ENCODE measurements at places on chromosomes 12 and 14. TPM values are rescaled to one million over a fixed set of nuclear protein-coding genes. Genes with fewer than 3 reads are reported as not detected.

- no peak for DNase-seq
Measured at GRCh38 chr12:89138048-89138852, 214.1 kb downstream of the DUSP6 start.

GRCh38 chr14:61074852-61075251 lies 93.8 kb downstream of the SLC38A6 start:
- DNase-seq = no peak

DNA sequence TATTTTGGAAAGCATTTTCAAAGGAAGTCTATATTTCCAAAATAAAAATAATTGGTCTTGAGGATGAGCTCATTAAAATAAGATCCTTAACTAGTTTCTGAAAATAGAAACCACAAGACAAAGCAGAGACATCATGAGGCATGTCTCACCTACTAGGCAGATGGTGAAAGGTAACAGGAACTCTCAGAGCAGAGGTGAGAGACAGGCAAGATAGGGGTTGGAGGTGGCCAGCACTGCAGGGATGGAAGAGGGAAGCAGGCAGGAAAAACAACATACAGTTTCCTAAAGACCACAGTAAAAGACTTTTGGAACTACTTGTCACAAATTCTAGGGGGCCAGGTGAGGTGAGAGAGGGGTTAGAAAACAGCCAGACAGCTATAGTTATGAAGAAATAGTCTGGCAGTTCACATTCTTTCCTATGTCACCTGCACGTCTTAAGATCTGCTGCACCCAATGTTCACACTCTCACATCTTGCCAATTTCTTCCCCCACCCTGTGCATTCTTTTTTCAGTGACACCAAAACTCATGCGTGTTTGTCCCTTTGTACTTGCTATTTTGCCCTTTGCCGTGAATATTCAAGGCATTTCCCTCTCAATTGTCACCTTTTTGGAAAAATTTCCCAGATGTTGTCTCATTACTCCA lies 341.7 kb upstream of the KITLG start:
- no peak for DNase-seq

- DNase-seq = no peak
Measured at GRCh38 chr14:103559766-103560165, 2.7 kb downstream of the BAG5 start.

GRCh38 chr12:56229082-56229481 lies 769 bp upstream of the SLC39A5 start:
- no peak for DNase-seq

GRCh38 chr14:68981539-68981976 lies 2.5 kb upstream of the ACTN1 start:
- DNase-seq = no peak

DNA sequence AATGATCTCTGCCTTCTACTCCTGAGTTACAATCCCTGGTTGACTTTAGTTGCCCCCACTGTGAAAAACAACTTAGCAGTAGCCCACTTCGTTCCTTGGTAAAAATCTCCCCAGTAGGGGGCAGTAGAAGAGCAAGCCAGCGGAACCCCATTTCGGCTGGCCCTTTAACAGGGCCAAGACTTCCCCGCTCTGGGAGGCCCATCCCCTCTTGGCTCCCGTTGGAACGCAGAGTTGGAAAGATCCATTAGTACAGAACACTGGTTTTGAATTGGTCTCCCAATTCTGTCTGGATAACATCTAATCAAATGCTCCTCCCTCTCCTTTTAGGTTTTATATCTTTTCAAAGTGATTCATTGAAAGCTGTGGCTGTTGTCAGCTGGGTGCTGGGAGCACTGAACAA lies 1133.3 kb downstream of the BCL11B start:
- no peak for DNase-seq

GRCh38 chr12:3154006-3154405 lies 76.8 kb downstream of the TSPAN9 start:
- no peak for DNase-seq

- DNase-seq = no peak
Measured at GRCh38 chr12:47561746-47562145, 144.1 kb downstream of the RPAP3 start.

DNA sequence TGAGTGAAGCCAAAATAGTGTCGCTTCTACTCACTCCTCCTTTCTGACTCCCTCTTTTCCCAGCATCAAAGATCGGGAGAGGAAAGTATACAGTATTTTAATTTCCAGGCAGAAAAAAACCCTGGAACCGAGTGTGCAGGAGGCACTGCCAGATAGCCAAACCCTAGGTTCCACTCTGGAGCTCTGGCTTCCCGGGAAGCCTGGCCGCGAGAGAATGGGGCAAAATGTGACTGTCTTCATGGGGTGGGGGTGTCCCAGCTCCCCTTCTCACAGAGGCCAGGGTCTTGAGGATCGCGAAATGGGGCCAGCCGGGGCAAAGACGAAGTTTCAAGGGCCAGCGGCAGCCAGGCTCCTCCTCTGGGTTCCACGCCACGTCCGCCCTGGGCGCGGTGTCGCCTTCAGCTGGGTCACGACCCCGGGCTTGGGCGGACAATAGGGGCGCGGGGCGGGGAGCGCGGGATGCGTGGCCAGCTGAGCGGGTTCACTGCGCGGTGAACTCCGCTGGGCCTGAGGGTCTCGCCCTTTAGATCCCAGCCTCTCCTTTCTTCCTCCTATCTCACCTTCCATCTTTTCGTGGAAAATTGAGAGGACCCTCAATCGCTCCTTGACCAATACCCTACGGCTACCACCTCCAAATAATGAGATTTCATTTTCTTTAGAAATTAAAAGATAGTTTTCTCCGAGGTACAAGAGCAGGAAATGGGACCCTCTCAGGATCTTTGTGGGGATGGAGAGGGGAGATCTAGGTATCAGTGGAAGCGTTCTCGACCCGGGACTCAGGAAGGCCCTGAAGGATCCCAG lies 6.7 kb downstream of the HOXC4 start:
- no peak for DNase-seq

DNA sequence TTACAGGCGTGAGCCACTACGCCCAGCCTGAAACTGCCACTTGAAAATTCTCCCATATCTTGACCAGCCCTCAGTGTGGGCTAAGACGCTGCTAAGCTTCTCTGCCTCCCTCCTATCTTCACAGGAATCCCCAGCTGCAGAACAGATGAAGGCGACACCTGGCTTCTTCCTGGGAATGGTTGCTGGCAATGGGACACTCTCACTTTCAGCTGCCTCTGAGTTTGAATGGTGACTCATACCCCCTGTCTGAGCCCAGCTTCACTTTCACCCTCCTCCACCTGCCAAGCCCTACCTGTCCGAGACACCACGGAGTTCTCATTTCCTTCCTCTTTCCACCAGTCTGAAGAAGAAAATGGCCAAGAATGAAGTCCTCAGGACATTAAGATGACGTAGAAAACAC lies 18.3 kb upstream of the VASH1 start:
- DNase-seq = no peak

DNA sequence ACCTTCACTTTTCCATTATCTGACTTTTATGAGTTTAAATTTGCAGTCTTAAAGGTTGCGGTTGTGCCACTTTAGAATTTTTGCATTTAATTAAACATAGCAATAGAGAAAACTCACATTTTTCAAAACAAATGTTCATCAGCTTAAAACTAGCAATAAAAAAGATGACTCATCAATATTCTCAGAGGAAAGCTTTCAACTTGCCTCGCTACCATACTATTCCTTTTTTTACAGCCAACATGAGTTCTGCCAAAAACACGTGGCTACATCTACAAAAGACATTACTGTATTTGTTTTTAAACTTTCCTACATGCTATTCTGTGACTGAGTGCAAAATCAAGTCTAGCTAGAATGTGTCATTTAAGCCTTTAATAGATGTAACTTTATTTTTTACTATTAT lies 497.1 kb downstream of the RPS29 start:
- DNase-seq = no peak

GRCh38 chr12:88628856-88629509 lies 48.7 kb upstream of the KITLG start:
- DNase-seq = no peak

DNA sequence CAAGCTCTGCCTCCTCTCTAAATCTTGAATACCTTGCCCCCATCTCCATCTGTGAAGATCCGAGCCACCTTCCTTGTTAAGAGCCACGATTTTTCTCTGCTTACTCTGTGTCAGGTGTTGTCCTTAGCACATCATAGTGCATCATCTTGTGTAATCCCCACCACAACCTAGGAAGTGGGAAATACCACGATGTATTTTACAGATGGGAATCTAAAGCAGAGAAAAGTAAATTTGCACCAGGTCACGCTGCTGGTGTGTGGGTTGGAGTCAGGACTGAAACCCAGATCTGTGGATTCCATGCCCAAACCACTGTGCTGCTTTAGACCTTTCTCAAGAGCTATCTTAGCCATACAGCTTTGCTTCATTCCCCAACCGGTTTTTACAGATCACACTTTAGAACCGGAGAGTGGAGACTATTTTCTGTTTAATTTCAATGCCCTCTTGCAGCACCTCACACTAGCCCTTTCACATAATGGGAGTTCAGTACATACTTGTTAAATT lies 94.6 kb downstream of the PPM1A start:
- DNase-seq = no peak

GRCh38 chr12:91951571-91951970 lies 194.1 kb downstream of the BTG1 start:
- no peak for DNase-seq

DNA sequence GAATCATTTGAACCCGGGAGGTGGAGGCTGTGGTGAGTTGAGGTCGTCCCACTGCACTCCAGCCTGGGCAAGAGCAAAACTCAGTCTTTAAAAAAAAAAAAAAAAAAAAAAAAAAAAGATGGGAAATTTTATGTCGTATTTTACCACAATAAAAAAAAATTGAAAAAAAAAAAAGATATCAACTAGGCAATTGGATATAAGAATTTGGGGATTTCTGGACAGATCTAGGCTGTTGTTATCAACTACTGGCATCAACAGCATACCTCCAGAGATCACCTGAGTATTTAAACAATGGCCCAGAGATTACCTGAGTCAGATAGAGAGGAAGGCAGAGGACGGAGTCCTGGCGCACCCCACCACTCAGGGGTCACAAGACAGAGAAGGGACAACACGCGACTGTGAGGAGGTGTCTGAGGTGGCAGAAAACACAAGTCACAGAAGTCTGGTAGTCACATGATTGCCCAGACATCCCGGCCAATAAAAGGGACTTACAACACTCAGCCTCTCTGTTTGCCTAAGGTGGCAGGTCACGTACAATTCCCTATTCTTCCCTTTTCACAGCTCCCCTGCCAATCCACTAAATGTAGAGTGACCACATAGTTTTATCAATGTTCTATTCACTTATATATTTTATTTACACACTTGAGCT lies 1.8 kb downstream of the SPRING1 start:
- no peak for DNase-seq

DNA sequence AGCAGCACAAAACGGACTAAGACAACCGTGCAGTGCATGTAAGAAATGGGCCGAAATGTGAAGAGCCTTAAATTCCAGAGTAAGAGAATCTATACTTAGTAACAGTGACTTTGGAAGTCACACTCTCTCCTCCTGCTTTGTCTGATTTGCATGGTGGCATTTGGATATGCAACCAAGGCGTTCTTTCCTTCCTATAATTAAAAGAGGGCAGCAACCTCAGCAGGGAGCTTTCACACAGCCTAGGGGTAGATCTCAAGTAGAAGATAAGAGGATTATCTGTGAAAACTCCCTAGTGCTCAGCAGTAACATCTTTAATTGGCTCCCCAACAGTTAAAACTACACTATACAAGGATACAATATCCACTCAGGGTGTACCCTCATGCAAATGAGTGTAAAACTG lies 16.5 kb downstream of the GMFB start:
- DNase-seq = no peak

DNA sequence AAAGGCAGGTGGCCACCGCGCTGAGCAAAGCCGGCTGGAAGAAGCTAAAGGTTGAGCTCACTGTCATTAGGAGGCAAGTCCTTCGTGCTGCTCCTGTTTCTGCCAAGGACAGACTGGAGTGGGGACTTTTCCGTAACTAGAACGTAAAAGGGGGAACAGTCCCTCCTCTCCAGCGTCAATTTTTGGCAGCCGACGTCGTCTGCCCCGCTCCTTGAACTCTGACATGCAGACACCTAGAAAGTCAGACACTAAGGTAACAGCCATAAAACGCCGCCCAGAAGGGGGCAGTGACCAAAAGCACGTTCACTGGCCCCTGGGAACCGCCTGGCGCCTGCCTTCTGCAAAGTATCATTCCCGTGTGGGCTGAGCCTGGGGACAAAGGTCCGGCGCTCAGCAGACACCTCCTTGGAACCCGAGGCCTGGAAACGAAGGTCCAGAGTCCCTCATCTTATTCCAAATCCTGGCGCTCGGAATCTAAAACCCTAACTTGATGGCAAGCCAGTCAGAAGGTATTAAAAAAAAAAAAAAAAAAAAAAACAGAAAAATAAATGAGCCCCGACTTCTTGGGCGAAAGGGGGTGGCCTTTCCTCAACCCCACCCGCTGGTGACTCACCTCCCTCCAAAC lies 1.1 kb upstream of the LRP1 start:
- DNase-seq = peak; percentile 77

GRCh38 chr12:3925621-3926020 lies 52.4 kb upstream of the PARP11 start:
- DNase-seq = no peak

DNA sequence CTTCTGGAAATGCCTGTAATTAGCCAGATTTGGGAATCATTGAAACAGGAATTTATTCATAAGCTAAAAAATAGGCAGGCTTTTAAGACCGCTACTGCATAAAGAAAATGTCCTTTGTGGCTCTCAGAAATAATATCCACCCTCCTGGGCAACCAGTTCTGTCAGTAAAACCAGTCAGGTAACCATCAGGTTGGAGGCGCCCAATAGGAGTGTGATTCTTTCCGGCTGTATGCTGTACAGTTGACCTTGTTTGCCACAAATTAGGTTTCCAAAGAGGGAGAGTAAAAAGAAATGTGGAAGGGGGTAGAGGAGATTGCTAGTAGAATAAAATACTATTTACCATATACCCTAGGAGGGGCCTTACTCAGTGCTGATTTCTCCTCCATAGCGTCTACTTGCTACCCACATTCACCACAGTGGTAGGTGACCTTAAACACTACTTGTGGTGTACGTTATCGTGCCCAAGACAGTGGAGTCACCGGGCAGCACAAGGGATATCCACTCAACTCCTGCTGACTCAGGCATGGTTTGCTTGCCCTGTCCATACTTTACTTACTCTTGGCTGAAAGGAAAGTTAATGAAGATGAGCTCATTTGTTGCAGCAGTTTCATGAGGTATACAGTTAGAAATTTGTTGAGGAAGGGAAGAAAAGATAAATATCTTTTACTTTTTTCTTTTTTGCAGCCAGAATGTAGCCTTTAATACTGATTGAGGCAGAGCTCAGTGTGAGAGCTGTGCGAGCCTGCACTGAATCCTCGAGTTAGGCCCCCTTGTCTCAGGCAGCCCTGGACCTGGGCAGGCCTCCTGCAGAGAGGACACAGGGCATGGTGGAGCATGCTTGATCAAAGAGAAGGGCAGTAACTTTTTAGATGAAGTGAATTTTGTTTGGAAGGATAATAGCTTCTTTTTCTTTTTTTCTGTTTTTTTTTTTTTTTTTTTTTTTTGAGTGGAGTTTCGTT lies 76.7 kb downstream of the DIP2B start:
- no peak for DNase-seq

Gene ERP27
- total RNA-seq = 0.14 TPM

Gene ABCD2
- 6.5 TPM for total RNA-seq

Gene KRT78
- total RNA-seq = not detected

Gene CMA1
- total RNA-seq = 0.66 TPM

Gene TMEM260
- 5.1 TPM for total RNA-seq

Gene TSPAN11
- total RNA-seq = 1.7 TPM

Gene BCL2L2
- total RNA-seq = 37.5 TPM

Gene PRR4
- total RNA-seq = 1.2 TPM

Gene C12orf54
- not detected for total RNA-seq

Data from left ventricle myocardium inferior (tissue), 1 donor.